ENCODE measurements at places on chromosomes 2 and 18. TPM values are rescaled to one million over a fixed set of nuclear protein-coding genes. Genes with fewer than 3 reads are reported as not detected.

The HPCAL1 gene
- total RNA-seq, result 41.6 TPM

The SCN7A gene
- total RNA-seq, result 12.1 TPM

The TBR1 gene
- 0.64 TPM for total RNA-seq

The DUSP11 gene
- total RNA-seq, result 36.1 TPM

The PLCD4 gene
- total RNA-seq, result 2.6 TPM

DNA sequence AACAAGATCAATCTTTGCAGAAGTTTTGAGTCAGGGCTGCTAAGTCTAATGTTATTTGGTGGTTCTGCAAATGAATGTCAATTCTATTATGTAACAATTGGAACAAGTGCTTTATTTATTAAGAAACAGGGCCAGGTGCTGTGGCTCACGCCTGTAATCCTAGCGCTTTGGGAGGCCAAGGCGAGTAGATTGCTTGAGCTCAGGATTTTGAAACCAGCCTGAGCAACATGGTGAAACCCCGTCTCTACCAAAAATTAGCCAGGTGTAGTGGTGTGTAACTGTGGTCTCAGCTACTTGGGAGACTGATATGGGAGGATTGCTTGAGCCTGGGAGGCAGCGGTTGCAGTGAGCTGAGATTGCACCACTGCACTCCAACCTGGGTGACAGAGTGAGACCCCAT is 13.2 kb upstream of the RNF103 start:
- no peak for DNase-seq

GRCh38 chr2:6358985-6359384 is 506.7 kb downstream of the CMPK2 start:
- DNase-seq, result no peak

- no peak for DNase-seq
These were observed 29.6 kb upstream of the DSC3 start for GRCh38 chr18:31072175-31072574.

DNA sequence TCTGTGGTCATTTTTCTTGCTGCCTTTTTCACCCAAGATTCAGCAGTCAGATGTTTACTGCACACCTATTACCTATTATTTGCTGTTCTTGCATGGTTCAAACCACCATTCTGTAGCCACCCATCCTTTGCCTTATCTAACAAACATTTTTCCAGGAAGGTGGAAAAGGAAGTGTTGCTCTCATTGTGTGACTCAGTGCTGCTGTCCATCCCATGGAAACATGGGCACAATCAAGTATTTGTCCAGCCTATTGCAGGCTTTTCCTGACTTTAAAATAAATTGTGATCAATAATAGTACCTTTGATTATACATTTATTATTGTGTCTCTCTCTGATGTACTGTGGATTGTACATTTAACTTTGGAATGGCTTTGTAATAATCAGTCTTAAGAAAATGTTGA is 53.2 kb downstream of the USP14 start:
- DNase-seq, result no peak

GRCh38 chr2:172311921-172312345 is 115.5 kb upstream of the ITGA6 start:
- DNase-seq, result peak; percentile 24

- DNase-seq, result no peak
These were observed 31.1 kb downstream of the SERTAD2 start for GRCh38 chr2:64622443-64623241.

DNA sequence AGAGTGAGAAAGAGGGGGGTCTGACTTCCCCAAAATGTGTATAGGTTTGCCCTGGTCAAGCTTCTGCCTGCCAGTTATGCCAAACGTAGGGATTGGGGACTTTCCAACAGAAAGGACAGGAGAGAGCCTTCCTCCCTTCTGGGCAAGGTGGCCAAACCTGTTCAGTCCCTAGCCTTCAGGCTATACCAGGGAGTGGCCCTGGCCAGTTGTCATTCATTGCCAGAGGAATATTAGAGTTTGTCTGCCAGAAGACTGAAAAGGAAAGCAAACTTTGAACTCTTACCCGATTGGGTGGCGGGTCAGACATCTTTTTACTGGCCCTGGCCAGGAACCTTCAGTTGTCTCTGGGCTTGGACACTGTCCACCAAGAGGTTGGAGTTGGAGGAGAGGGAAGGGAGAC is 22.1 kb downstream of the RAB3GAP1 start:
- no peak for DNase-seq

- no peak for DNase-seq
These were observed 149.7 kb downstream of the TFCP2L1 start for GRCh38 chr2:121135168-121135853.

DNA sequence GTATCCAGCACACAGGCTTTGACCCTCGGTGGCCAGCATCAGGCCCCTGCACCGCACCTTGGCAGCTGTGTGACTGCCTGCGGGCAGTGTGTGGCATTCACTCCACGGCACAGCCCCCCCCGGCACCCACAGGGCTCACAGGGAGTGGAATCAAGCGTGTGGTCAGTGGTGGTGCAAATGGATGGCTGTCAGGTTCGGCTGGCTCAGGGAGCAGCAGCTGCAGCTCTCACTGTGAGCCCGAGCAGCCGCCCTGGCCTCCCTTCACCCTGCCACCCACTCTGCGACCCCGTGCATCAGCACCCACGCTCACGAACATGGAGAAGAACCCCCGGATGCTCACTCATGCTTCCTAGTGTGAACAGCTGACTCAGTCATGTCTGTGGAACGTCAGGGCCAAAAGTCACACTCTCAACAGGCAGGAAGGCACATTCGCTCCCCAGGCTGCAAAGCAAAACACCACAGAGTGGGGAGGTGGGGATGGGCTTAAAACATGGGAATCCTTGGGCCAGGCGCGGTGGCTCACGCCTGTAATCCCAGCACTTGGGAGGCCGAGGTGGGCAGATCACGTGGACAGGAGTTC is 41.5 kb upstream of the GPC1 start:
- DNase-seq, result no peak

- DNase-seq, result no peak
These were observed 70.6 kb downstream of the LDAH start for GRCh38 chr2:20752293-20752692.

GRCh38 chr18:7567474-7568425 is 634 bp downstream of the PTPRM start:
- DNase-seq, result peak; percentile 36
